ENCODE measurements at places on chromosomes 3 and 15.

- no peak for DNase-seq
Observed at GRCh38 chr3:31892916-31893573, 88.0 kb downstream of the OSBPL10 start.

DNA sequence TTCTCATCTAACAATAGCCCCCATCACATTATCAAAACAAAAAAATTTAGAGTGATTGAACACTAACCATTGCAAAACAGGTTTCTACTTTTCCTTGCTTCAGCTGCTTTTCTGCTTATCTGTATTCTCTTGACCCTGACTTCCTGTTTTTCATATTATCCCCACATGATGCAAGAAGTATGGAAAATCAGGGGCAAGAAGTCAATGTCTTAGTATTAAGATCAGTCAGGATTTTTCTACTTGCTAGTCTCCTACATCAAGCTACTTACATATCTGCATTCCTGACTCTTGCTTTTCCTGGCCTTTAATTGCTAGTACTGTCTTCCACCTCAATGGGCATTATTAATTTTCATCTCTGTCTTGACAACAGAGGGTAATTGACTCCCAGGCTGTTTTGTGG, 300.2 kb downstream of the OTOL1 start:
- peak; percentile 69 for DNase-seq

- peak; percentile 84 for DNase-seq
Observed at GRCh38 chr15:38440353-38441129, 13.4 kb upstream of the FAM98B start.

GRCh38 chr3:119562307-119562961, 3.0 kb upstream of the CD80 start:
- DNase-seq = no peak

GRCh38 chr3:42647821-42648459, 5.6 kb upstream of the ZBTB47 start:
- DNase-seq = no peak

DNA sequence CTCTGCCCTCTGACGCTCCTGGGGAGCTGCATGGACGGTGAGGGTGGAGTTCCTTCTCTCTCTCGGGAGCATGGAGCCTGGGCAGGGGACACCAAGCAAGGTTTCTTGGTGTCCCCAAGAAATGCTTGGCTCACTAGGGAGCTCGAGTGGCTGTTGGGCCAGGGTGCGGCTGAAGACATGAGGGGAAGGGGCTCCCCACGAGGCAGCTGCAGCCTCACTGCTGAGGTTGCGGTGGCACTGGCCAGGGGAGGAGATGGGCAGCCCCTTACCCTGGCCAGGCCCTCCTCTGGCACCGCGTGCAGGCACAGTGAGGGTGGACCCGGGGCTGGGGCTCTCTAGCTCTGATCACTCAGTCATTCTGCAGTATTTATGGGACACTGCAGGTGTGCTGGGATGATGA, 43.5 kb upstream of the SLC41A3 start:
- DNase-seq = no peak

- DNase-seq = no peak
Observed at GRCh38 chr3:16803019-16803418, 81.7 kb upstream of the PLCL2 start.

- no peak for DNase-seq
Observed at GRCh38 chr3:169822983-169823382, 10.3 kb upstream of the LRRC34 start.

GRCh38 chr15:95972041-95972553, 358.4 kb upstream of the NR2F2 start:
- DNase-seq = peak; percentile 96

GRCh38 chr15:41980654-41981323, 8.4 kb upstream of the EHD4 start:
- DNase-seq = no peak

DNA sequence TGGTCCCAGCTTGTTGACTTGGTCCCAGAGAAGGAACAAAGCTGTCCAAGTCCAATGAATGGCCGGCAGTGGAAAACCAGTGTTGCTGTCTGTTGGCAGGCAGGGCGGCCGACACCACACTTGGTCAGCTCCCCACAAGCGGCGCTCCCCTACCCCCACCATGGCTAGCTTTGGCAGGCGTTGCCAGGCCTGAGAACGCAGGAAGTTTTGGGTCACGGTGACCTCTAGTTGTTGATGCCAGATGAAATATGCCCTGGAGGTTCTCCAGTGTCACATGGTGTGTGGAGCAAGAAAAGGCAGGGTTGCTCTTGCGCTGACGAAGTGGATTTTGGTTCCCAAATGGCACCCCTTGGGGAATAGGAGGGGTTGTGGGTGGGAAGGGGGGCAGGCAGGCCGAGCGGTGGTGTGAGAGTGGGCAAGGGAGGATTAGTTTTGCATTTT, 72.7 kb upstream of the TPRG1 start:
- DNase-seq = no peak

GRCh38 chr3:23202921-23203707, at the start of gene UBE2E2:
Gene UBE2E2, plus strand, starts transcription at chr3:23203327.
- peak; percentile 49 for DNase-seq

DNA sequence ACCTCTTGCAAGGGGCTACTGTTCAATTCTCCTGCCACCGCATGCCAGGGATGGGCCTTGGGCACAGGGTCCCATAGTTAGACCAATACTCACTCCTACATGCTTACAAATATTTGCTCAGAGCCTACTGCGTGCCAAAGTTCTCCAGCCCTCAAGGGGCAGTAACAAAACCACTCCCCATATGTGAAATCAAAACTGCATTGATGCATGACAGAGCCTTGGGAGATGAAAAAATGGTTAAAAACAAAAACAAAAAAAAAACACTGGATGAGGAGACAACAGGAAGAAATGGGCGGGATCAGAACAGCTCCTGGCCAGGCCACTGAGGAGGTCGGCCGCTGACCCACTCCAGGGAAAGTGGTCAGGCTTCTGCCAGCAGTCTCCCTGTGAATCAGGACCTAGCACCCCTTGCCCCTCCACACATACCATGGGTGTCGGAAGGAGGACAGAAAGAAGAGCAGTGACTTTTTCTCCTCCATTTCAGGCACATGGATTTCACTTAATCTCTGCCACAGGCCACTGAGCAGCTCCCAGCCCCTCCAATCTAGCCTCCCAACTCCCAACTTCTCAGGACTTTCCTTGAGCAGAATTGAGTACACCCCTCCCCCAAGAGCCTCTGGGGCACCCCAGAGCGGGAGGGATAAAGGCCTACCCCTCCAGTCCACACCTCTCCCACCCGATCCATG, 2.8 kb downstream of the PLXNB1 start:
- DNase-seq = no peak
